ENCODE measurements at places on chromosomes 11 and 22. TPM values are rescaled to one million over a fixed set of nuclear protein-coding genes. Genes with fewer than 3 reads are reported as not detected.

Gene IGSF9B
- 1.2 TPM for polyA plus RNA-seq

Gene OOSP1
- not detected for polyA plus RNA-seq

Gene SCGB1D2
- not detected for polyA plus RNA-seq

Gene OSBP2
- 0.37 TPM for polyA plus RNA-seq

Gene PPP2R1B
- 15.1 TPM for polyA plus RNA-seq

Gene MMP13
- polyA plus RNA-seq, result not detected
